ENCODE measurements at places on chromosomes 13 and 19.

GRCh38 chr19:6227936-6228325 is 51.8 kb downstream of the MLLT1 start:
- DNase-seq = no peak

GRCh38 chr19:38059897-38060296 is 152.9 kb downstream of the SIPA1L3 start:
- no peak for DNase-seq

DNA sequence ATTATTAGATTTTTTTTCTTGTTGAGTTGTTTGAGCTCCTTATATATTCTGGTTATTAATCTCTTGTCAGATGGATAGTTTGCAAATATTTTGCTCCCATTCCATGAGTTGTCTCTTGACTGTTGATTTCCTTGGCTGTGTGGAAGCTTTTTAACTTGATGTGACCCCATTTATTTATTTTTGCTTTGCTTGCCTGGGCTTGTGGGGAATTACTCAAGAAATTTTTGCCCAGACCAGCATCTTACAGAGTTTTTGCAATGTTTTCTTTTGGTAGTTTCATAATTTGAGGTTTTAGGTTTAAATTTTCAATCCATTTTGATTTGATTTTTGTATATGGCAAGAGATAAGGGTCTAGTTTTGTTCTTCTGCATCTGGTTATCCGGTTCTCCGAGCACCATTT is 124.7 kb downstream of the PCCA start:
- DNase-seq = no peak

GRCh38 chr13:44313674-44314073 is 60.0 kb upstream of the SERP2 start:
- DNase-seq = no peak

DNA sequence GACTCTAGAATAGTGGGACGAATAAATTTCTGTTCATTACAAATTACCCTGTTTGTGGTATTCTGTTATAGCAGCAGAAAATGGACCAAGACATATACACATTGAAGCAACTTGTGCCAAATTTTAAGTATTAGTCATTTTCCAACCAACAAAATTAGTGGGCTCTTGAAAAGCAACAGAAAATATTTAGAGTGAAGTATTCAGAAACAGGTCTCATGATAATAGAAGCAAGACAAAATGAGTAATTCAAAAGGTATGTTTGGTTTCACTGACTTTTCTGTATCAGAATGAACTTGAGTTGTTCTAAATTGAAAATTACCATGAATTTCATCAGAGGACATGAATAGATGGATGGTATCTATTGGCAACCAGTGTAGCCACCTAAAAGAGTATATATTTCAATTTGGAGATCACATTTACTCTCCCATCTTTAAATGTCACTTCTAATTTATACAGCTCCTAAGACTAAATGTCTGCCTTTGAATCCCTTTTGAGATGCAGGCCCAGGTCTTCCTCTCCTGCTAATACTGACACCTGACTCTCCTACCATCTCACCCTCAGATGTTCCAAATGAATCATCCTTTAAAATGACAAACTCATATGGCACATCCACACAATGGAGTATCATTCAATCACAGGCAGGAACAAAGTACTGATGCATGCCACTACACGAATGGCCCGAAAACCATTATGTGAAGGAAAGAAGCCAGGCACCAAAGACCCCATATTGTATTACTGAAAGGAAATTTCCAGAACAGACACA is 40.7 kb upstream of the DOCK9 start:
- no peak for DNase-seq

DNA sequence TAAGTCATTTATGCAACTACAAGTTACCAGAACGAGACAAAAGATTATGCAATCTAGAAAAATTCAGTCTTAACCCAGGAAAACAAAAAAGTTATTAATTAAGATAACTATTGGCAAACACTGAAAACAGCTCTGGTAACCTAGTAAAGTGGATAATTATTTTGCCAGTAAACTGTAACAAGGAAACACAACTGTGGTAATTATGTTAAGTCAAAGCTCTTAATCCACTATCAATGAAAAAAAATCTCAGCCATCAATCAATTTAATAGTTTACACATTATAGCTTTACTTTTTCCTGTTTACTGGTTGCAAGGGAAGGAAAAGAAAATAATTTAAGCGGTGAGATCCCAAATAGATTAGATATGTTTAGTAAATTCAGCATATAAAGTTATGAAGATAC is 11.2 kb downstream of the EXOSC8 start:
- DNase-seq = no peak

DNA sequence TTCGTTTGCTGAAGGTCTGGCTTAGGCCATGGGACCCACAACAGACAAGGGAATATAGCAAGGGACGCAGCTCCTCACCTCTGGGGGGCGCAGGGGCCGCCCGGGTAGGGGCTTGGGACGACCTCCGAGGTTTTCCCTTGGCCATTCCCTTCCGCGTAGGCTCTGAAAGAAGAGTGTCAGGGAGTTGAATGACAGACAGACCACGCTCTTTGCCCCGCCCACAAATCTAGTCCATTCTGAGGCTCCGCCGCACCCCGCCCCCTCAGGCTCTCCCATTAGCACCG is 11.4 kb upstream of the ZNF414 start:
- DNase-seq = no peak

GRCh38 chr13:31046711-31047279 is 114.3 kb downstream of the TEX26 start:
- no peak for DNase-seq
